ENCODE measurements at places on chromosomes 11 and 22.

GRCh38 chr11:60912223-60912850 lies 1.6 kb upstream of the TMEM109 start:
- DNase-seq = no peak

DNA sequence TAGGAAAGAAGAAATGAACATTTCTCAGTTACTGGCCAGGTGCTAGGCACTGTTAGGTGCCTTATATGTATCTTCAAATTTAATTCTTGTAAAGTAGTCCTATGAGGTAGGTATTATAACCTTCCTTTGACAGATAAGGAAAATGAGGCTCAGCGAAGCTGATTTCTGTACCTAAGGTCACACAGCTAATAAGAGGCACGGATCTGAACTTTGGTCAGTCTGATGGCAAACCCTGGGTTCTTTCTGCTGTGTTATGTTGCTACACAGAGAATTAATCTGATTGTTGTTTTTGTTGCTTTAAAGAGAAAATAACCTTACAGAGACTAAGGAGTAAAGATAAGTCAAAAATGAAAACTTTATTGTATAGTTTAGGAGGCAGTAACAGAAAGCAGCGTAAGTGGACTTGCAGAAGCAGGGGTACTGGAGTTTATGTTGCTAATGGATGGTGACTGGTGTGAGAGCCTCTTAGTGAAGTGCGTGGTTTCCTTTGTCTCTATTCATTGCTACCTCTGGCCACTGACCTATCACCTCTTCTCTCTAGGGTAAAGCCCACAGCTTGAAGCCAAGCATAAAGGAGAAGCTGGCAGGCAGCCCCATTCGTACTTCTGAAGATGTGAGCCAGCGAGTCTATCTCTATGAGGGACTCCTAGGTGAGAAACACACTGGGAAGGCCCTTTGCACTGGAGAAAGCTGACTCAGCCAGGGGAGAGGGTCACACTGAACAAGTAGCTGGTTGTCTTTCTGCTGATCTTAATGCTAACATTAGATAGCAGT lies 38.3 kb downstream of the MADD start:
- DNase-seq = no peak

- no peak for DNase-seq
Observed at GRCh38 chr11:131467645-131468394, 97.4 kb downstream of the NTM start.

GRCh38 chr11:118277312-118277711 lies 13.2 kb upstream of the MPZL2 start:
- DNase-seq = no peak

DNA sequence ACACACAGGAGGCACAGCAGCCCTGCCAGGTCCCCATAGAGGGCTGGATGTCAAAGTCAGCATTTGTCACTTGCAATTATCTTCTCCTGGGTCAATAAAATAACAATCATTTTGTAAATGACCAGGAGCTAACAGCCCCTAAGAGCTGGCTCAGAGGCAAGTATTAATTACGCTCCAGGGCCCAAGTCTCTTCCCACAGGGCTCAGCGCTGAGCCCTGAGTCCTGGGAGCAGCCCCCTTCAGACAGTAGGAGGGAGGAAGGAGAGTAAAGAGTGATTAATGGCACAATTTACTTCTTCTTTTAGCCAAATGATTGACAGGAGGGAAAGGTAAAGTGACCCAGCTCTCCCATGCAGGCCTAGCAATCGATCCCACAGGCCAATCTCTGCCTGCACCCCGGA lies 99.0 kb upstream of the DRD2 start:
- no peak for DNase-seq

Measured in HuH-7 (cell line).